ENCODE measurements at places on chromosomes 13 and 19.

GRCh38 chr13:112061367-112062061, 5.4 kb upstream of the SOX1 start:
- peak; percentile 51 for DNase-seq

DNA sequence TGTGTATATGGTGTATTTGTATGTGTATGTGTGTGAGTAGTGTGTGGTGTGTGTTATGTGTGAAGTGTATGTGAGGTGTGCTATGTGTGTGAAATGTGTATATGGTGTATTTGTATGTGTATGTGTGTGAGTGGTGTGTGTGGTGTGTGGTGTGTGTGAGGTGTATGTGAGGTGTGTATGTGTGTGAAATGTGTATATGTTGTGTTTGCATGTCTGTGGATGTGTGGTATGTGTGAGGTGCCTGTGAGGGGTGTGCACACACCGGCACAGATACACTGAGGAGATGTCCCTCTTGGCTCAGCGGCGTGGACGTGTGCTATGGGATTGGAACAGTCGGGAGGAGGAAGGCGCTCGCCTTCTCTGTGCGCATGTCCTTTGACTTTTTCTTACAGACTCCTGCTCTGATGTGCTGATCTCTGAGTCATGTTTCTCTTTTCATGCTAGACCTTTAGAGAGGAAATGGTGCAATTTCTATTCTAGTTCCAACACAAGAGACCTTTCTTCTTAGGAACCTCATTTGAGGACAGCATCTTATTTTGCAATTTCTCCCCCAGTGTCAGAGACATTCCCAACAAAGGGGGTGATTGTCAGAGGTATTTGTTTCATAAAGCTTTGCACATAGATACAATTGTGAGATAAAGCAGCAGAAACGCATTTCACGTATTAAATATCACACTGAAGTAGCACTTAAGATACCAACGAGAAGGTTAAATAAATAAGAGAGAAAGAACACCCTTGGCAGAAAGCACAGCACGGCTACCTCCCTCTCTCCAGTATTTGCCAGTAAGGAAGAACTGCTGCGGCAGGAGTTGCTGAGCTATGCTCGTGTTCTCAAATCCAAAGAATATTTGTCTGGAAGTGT, 11.3 kb upstream of the TNFRSF19 start:
- DNase-seq = no peak

GRCh38 chr19:4556597-4557127, 2.8 kb downstream of the SEMA6B start:
- peak; percentile 79 for DNase-seq

- DNase-seq = no peak
Measured at GRCh38 chr19:55638864-55639359, 1.9 kb upstream of the ZNF580 start.

DNA sequence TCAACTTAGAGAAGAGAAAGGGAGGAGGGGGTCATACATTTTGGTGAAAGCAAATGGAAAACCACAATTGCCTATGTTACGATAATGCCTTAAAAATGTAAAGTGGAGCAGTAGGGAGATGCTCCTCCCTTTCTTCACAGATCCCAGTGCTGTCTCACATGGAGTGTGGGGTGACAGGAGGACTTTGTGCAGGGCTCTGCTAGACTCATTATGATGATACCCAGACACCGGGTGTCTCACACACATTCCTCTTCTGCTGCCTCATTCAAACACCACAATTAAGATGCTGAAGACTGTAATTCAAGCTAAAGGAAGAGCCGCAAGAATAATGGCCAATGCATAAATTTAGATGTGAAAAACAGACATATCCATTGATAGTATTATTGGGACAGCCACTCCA, 150.6 kb downstream of the LHFPL6 start:
- no peak for DNase-seq

DNA sequence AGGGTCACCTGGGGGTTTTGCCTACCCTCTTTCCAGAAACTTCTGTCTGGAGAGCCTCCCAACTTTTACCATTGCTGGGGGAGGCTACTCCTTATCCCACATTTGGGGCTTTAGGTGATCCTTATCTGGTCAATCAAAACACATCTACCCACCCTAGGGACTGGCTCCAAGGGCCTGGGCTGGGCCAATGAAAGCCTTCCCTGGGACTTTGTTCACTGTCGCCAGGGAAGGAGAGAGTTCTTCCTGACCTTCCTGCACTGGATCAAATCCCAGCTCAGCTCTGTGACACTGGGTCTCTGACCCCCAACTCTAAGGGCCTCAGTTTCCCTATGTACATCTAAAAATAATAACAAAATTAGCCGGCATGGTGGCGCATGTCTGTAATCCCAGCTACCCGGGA, 11.1 kb downstream of the DOCK6 start:
- no peak for DNase-seq

DNA sequence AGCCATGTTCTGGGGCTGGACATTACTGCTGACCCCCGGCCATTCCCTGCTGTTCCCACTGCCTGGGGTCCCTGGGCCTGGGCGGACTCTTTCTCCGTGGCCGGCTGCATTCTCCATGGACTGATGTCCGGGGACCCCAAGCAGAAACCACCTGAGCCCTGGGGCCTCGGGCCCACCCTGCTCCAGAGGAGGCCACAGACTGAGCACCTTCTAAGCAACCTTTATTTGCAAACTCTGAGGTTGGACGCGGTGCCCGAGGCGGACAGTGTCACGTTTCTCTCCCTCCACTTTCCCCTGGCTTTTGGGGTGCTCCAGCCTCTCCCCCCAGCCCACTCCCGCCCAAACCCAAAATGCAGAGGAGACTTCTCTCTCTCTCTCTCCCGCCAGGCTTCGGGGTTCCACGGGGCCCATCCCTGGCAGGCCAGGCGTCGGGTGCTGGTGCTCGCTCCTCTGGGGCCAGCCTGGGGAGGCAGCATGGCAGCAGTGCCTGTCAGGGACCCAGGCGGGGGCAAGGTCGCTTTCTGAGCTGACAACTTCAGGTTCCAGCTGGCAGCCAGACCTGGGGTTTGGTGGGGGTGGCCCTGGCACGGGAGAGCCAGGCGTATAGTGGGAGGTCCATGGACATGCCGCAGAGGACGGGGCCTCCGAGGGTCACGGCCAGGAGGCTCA, 2.3 kb upstream of the C19orf25 start:
- no peak for DNase-seq

DNA sequence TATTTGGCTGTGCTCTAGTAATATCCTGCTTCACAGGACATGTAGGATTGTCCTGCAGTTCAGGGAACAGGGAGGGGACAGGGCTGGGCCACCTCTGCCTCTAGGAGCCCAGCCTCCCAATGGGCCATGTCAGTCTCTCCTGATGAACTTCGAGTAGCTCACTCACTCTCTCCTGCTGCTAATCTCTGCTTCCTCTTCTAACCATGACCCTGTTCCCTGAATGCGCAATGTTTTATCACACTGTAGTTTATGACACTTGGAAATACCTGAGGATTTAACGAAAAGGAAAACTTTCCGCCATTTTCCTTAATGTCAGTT, 9.2 kb downstream of the PARP4 start:
- no peak for DNase-seq

DNA sequence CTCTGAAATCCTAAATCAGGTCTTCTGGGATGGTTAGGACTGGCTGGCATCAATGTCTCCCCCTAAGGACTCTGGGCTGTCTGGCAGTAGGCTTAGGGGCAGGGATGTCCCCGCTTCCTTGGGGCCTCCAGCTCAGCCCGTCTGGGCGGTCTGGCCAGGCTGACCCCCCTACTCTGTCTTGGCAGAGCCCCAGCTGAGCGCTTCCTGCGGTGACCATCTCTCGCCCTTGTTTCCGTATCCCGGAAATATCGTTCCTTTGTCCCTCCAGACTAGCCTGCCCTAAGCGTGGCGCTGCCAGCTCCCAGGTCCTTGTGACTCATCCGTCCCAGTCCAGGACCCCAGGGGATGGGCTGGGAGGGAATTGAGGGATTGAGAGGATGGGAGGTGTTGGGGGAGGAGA, 11.3 kb downstream of the GTPBP3 start:
- no peak for DNase-seq

GRCh38 chr13:36673352-36673751, 468 bp upstream of the SERTM1 start:
- no peak for DNase-seq

- no peak for DNase-seq
Measured at GRCh38 chr19:29145756-29146155, 67.2 kb downstream of the UQCRFS1 start.

GRCh38 chr13:51620165-51620983, 36.1 kb downstream of the WDFY2 start:
- DNase-seq = no peak

- no peak for DNase-seq
Measured at GRCh38 chr13:34506796-34507195, 435.3 kb upstream of the NBEA start.

- no peak for DNase-seq
Measured at GRCh38 chr13:35472323-35472881, 4.1 kb downstream of the MAB21L1 start.

GRCh38 chr13:26867451-26868091, 107.0 kb upstream of the GPR12 start:
- DNase-seq = no peak

DNA sequence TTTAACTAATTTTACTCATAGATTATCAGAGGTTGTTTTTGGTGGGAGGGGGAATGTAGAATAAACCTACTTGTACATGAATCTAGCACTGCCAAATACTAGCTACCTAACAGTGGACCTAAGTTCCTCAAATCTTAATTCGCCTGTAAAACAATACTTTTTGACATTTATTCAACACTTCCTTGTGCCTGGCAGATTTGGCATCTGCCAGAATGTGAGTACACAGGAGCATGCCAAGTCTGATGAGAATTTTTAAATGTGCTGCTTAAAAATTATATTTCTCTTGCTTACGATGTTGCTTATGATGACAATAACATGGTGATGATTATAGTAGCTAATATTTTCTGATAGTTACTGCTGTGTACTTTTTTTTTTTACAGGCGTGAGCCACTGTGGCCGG, 240.2 kb upstream of the STARD13 start:
- DNase-seq = no peak

DNA sequence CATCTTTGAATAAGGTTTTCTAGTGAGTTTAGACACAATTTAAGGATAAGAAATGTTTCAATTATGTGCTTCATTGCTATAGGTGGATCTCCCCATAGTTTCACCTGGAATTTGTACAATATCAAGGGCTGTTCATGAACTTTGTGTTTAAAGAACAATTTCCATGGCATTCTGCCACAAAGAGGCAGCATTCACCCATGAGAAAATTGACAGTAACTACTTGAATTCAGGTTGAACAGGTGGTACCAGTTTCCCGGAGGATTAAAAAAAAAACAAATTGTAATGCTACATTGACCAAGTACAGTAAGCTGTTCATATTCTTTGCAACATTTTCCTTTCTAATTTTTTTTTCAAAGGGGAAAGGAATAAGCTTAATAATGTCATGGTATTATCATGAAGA, 9.1 kb downstream of the SLITRK5 start:
- DNase-seq = no peak

GRCh38 chr13:23392925-23393645, 40.4 kb downstream of the SACS start:
- DNase-seq = no peak

DNA sequence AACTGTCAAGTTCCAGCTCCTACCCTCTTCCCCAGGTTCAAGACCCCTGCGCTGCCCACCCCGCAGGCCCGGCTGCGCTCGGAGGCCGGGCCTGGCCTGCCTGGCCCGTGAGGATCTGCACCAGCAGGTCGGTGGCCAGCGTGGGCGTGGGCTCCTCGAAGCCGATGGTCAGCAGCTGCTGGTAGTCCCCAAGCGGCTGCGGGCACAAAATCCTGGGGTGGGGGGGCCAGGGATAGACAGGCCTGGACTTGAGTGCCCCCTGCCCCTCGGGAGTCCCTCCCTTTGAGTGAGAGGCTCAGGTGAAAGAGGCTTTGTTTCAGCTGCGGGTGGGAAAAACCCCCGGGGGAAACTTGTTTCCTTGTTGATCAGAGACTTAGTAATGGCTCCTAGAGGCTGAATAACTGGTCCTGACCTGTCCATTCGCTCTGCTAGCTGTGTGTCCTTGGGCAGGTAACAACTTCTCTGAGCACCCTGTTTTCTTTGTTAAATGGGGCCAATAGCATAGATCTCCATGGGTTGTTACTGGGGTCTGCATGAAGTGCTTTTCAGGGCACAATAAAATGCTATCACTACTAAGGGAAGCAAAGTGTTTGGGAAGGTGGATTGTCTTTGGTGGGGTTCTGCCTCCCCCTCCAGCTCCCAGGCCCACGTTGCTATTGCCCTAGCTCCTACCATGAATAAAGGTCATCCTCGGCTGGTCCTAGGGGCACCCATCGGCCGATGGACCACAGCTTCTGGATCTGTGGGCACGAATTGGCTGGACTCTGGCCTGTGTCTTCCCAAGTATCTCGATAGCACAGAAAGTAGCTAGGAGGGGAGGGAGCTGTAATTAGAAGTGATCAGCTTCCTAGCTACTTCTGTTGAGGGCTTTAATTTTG, 3.5 kb downstream of the C19orf67 start:
- no peak for DNase-seq

GRCh38 chr19:12796146-12797071, 5.1 kb downstream of the JUNB start:
- peak; percentile 86 for DNase-seq

DNA sequence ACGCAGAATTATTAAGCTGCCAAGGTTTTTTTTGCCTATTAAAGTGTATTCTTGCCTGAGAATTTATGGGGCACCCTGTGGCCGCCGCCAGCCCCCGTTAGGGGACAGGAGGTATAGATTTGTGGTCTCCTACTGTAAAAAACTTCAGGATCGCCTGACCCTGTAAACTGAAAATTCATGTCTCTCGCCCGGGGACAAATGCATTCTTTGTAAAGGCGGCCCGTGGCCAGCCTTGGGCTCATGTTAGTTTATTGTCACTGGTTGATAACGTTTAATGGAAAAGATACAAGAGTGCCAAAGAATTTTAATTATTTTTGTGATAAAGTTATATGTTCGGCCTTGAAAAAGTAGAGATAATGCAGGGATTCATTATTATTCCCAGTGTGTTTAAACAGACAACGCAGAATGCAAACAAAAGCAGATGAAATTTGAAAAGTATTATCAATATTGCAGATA, 141.7 kb downstream of the URI1 start:
- no peak for DNase-seq

DNA sequence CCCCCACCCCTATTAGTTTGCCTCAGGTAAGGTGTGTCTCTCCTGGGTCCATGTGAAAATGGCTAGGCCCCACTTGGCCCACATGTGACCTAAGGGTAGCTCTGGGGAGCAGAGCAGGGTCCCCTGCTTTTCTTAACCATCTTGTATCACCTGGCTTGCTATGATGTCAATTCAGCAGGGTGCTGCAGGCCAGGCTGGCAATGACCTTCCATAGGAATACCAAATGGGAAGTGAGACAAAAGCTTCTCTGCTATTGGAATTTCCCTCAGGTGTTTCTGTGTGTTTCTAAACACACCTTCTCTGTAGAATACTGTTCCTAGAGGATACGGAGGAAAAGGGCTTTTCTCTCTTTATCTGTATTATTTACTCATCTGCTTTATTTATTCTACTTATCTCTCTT, 35.7 kb upstream of the DACH1 start:
- DNase-seq = no peak
